Inflammatory macrophage treated with lipopolysaccharide for 1 hour (primary cell): ENCODE measurements at places on chromosomes 7 and 10.

DNA sequence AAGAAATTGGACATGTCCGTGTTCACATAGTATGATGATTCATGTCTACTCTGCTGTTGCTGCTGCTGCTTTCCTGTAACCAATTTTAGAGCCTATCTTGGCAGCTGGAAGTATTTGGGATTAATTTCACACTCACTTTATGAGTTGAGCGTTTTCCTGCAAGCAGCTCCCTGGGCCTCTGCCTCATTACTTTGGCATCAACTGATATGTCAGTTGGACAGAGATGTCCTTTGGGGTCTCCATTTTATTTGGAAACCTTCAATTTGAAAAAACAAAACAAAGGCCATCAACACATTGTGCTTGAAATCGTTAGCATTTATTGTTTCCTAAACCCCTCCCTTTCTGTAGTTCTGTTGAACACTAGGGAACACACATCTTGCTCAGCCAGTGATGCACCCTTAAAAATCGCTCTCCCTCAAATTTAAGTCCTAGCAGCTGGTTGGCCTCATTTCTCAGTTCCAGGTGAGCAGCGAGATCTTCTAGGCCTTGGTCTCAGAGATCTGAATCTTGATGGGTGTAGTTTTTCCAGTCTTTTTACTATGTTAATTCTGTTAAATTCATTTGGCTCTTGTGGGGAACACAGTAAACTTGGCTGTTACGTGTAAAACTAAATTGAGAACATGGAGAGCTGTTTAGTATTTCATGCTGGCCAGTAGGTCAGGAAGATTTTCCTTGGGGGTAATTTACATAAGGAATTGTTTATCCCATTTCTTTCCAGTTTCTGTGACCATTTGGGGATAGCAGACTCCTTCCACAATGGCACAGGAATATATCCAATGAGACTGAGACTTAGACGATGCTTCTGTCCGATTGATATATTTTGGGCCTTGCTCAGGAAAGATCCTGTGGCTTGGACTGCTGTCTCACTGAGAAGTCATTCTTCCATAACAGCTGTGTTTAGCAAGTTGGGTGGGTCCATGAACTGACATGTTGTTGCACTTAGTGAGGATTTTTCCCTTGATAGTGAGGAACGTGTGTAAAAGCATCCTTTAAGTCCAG lies 371.6 kb downstream of the BBS9 start:
- no peak for DNase-seq

- no peak for DNase-seq
These were observed 21.8 kb upstream of the CH25H start for GRCh38 chr10:89228962-89229361.

- no peak for DNase-seq
These were observed 203.5 kb upstream of the PHF14 start for GRCh38 chr7:10770176-10770575.

GRCh38 chr7:13508586-13508985 lies 480.9 kb downstream of the ETV1 start:
- DNase-seq: no peak

DNA sequence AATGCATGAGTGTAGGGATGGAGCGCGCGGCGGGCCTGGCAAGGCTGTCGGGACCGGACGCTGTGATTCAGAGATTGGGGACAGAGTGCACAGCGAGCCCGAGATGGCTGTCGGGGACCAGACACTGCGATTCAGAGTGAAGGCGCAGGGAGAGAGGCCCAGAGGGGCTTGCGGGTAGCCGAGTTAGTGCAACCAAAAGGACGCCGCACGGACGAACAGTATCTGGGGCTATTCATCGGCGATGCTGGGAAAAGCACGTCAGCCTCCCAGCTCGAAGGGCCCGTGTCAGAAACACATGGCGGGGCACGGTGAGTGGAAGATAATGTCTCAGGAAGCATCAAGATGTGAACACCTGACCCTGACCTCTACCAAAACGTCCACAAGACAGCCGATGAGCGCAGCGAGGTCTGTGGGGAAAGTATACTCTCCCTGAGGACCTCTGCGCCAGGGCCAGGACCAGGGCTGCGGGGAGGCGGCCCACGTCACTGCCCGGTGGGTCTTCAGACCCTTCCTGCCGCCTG lies 215.8 kb downstream of the ZMYND11 start:
- DNase-seq: no peak

DNA sequence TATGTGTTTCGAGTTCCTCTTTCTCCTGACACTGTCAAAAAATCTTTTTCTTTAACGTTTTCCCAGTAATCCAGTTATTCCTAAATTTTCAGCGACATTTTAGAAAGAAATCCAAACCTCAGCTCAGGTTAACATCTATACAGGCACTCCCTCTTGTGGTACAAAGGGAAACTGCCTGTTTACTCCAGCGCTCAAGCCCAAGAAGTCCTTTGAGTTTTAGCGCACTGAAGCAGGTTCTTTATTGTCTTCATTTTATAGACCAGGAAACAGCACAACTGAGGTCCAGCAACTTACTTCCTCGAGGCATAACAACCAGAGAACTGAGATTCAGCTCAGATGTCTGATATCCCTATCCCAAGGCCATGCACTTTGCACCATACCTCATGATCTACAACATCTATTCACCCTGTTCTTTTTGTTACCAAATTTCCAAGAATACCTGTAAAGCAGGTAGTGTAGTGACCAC lies 287.2 kb upstream of the MKLN1 start:
- DNase-seq: peak; percentile 84

GRCh38 chr10:30788307-30788706 lies 158.8 kb upstream of the LYZL2 start:
- no peak for DNase-seq

- DNase-seq: no peak
These were observed 52.6 kb downstream of the PFKP start for GRCh38 chr10:3119796-3120459.

DNA sequence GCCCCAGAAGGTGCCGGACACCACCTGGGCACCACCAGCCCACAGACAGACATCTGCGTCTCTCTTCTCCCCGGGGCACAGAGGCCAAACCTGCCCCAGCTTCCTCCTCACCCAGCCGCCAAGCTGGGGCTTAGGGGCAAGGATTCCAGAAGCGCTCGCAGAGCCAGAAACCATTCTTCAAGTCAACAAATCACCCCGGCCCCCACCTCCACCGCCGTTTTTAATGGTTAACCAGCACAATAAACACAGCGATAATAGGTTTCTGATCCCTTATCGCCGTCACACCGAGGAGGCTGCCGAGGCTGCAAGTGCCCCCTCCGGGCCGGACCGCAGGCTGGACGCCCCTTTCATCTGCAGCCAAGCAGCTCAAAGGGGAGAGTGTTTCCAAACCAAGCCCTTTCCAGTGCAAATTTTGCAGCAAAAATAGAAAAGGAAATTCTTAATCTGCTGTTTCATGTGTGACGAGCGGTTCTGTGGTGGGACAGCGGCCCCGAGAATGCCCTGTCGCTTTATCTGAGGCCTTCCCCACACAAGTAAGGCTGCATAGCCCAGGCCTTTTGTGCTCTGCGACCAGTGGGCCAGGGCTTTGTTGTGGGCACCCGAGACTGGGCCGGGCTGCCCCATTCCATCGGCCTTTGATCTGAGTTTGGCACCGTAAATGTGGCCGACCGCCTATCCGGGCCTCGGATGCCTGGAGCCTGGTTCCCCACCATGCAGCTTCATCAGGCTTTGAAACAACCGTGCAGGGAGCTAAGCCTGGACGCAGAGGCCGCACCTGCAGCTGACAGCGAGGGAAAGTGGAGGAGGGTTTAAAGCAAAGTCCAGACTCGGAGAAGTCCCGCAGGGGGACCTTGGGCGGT lies 83.2 kb downstream of the FOXL3 start:
- DNase-seq: no peak

DNA sequence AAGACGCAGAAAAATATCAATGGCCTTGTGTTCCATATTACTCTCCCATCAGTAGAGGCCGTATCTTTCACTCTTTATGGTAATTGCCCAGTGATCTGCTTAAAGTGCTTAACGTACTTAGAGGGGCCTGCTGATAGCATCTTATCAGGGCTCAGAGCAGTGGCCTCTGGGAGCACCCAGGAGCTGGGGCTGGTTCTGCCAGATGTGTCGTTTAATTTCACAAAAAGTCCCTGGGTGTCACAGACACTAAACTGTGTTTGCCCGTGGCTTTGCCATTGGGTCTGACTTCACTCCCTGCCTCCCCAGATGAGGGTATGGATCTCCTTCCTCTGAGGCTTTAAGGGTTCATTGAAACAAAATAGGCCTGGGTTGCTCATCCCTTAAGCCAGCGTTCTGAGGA lies 435.3 kb downstream of the GATA3 start:
- no peak for DNase-seq

DNA sequence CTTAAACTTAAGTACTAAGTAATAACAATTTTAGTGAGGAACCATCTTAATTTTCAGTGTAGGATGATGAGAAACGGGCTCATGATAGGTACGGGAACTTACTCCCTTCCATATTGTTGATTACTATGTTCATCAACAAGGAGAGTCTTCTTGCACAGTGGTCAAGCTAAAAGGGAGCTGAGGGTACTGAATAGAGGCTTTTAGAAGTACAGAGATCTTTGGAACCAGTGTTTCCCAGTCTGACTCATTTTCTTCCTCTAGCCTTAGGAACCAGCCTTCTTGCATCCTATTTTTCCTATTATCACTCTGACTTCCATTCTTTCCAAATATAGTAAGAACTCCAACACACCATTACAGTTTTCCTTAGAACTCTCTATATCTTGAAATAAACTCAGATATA lies 17.6 kb upstream of the SEMA3D start:
- no peak for DNase-seq

DNA sequence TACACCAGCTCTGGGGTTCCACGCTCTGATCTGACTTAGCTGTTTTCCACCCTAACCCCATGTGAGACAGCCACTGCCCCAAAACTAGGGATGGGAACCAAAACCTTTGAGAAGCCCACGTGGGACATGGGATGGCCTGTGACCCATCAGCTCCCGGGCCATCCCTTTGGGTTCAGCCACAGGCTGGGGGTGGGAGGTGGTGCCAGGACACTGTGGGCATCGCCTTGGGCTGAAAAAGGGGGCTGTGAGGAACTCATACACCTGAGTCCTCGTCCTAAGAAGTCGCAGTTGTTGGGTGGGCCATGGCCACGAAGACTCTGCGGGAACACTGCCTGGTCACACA lies 379.1 kb downstream of the DNAJB6 start:
- DNase-seq: no peak

DNA sequence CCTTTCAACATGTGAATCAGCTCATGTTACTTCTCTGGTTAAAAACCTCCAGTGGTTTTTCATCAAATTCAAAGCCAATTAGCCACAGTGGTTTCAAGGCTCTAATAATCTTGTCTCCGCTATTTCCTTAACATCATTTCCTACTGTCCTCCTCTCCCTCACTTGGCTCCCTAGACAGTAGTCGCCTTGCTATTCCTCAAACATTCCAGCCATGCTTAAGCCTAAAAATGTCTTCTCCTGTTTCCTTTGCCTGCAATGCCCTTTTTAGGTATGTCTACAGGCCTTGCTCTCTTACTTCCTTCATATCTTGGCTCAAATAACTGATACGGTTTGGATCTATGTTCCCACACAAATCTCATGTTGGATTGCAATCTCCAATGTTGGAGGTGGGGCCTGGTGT lies 779.4 kb upstream of the LRRN3 start:
- DNase-seq: no peak

DNA sequence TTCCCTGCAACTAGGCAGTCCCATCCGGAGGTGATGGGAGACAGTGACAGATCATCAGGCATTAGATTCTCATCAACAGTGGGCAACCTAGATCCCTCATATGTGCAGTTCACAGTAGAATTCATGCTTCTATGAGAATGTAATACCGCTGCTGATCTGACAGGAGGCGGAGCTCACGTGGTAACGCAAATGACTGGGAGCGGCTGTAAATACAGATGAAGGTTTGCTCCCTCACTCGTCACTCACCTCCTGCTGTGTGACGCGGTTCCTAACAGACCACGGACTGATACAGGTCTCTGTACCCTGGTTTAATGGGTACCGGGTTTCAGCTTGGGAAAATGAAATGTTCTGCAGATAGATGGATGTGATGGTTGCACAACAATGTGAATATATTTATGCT lies 47.8 kb upstream of the PIK3AP1 start:
- DNase-seq: no peak

DNA sequence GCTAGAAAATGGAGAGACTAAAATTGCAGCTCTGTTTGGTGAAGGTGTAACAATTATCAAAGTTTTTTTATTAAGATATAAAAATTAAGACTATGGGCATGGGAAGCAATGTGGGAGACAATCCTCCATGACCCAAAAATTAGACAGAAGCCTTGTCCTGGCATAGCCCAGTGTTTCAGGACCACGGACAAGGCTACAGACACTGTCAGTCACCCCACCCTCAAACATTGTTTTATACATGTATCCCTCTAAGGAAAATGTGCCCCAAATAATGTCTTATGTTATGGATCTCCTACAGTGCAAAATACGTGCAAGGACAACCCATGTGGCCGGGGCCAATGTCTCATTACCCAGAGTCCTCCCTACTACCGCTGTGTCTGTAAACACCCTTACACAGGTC lies 24.0 kb downstream of the HABP2 start:
- DNase-seq: no peak

- DNase-seq: peak; percentile 84
These were observed 25.0 kb downstream of the C10orf105 start for GRCh38 chr10:71694567-71694968.

DNA sequence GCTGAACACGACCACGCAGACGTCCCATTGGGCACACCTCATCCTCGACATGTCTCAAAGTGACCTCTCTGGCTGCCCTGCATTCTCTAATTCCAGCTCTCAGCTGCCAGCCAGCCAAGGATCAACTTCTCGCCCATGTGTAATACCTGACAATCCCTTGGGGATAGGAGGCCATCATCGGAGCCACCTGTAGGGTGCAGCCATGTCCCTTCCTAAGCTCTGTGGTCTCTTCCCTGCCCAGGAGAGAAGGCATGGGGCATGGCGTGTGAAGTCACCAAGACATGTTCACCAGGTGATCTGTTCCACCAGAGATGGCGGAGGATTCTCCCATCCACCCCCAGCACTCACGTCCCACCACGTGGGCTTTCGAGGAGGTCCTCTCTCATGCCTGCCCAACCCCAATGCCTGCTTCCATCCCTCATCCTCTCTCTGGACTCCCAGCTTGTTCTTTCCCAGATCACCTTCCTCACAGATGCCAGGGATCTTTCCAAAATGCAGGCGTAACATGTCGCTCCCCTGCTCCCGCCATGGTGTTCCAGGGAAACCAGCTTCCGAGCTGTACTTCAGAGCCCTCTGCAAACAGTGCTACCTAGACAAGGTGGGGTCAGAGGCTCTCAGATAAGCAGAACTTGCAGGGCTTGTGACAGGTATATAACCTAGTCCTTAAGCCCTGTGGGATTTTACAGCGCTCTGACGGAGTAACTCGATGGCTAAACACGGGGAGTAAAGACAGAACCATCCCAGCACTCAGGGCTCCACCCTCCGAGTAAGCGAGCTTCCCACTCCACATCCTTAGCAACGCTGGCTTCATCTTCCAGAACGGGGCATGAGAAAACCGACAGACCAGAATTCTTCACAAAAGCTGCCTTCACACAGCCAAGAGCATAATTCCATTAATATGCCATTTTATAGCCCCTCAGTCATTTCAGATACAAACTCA lies 41.1 kb downstream of the BRI3 start:
- DNase-seq: no peak
